Stimulated activated CD8-positive, alpha-beta memory T cell treated with anti-CD3 and anti-CD28 coated beads, Interleukin-15, amount 100 ng/mL, for 24 hours (primary cell): ENCODE measurements at places on chromosomes 5 and 9.

DNA sequence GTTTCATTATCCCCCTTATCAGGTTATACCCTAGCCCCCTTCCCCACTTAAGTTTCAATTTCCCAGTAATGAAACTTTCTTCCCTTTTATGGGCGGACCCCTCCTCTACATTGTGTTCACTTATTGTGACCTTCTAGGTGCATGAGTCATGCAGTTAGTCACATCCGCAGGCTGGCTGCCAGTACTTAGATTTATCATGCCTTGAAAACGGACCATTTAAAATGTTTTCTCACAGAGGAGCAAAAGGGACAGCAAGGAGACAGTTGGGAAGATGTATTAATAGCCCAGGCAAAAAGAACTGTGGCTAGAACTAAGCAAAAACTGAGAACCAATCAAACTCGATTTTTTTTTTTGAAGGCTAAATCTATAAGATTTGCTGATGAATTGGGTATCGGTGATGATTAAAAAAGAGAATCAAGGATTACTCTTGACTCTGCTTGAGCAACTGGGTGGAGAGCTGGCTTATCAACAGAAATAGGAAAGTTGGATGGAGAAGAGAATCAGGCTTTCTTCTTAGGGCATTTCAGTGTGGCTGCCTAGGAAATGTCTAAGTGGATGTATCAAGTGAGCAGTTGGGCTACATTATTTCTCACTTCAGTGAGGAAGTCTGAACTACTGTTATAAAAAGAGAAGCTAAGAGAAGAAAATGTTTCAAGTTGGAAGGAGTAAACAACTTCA is 615.0 kb downstream of the HINT1 start:
- no peak for DNase-seq

GRCh38 chr5:50768634-50769033 is 102.2 kb downstream of the PARP8 start:
- DNase-seq = no peak

DNA sequence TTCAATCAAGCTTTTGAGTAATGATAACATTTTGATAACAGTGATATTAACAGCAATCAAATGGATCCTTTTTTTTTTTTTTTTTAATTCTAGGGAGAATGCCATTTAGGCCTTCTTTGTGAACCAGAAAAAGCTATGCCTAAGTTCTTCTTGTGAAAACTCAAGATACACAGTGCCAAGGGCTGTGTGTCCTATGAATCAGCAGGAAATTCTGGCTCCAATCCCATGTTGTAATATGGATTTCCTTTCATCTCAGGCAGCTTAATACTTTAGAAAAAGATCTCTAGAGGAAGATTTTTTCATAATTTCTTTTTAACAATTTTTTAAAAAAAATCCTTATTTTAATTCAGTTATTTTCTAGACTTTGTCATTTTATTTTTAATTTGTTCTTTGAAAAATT is 96.1 kb downstream of the NUDT12 start:
- DNase-seq = no peak

GRCh38 chr5:176629853-176630680 is at the start of the genes EIF4E1B and SNCB:
Gene EIF4E1B (plus strand): TSS chr5:176630675. CDS start chr5:176642788, 12,113 bp downstream.
Gene SNCB (minus strand): TSS chr5:176630534. CDS start chr5:176629654, 880 bp downstream.
- no peak for DNase-seq

GRCh38 chr5:52577546-52577945 is 210.2 kb upstream of the ITGA1 start:
- DNase-seq = no peak

DNA sequence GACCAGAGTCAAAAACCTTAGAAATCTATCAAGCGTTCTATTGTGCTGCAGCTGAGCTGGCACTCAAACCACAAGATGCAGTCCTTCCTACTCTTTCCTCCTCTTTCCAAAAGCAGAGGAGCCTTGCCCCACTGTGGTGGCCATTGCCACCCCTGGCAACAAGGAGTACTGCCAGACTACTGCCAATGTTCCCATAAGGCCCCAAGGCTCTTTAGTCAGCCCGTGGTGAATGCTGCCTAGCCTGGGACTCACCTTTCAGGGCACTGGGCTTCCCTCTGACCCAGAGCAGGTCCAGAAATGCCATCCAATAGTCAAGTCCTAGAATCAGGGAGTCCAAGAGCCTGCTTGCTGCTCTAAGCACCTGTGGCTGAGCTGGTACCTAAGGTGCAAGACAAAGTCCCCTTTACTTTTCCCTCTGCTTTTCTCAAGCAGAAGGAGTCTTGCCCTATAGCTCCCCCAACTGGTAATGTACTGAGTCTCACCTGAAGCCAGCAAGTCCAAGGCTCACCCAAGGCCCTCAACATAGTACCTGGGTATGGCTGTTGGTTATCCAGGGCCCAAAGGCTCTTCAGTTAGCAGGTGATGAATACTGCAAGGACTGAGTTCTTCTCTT is 219.4 kb downstream of the ATPSCKMT start:
- DNase-seq = no peak

DNA sequence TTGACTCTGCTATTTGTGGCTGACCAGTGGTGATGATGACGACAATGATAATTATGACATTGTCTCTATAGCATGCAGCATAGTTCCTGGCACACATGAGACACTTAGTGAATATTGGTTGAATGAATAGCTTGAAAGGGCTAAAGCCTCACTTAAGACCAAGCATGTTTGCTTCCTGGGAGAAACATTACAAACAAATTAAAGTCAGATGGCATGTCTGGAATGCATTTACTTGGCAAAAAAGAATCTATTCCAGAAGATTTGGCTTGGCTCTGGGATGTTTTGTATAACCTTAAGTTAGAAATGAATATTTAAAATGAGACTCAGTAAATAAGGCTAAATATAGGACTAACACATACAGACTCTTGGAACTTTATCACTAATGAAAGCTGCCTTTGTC is 21.6 kb downstream of the GAS1 start:
- DNase-seq = no peak

DNA sequence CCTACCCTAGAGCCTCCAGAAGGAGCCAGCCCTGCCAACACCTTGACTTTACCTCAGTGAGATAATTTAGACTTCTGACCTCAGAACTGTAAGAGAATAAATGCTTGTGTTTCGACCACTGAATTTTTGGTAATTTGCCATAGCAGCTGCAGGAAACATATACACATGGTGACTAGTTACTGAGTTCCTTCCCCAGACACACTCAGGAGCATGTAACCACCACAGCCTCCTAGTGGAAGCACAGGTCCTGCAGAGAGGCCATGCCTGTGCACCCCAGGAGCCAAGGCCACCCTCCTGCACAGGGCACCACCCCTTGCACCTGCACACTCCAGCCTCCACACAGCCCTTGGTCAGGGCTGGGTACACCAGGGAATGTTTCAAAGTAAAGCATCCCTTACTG is 7.6 kb upstream of the CAMSAP1 start:
- no peak for DNase-seq

DNA sequence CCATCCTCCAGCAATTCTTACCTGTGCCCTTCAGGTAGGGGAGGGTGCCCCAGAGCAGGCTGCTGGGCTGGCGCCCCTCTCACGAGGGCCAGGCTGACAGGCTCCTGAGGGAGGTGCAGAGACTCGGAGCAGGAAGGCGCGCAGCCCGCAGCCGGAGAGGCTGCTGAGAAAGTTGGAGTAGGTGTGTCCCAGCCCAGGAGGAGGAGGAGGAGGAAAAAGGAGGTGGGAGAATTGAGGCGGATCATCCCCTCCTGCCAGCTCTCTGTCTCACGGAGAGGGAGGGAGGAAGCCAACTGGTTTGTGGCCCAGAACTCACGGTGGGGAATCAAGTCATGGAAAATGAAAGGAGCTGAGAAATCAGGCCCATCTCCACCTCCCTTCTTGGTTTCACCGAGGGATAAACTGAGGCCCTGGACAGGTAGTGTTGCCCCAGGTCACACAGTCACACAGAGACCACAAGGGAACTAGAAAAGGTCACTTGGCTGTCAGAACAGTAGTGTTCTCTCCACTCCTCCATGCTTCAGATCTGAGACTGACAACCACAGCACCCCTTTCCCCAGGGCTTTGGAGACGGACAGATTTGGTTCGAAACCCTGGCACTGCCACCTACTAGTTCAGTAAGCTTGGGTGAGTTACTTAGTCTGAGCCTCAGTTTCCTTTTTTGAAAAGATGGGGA is at the start of gene FAT2:
TSS of gene FAT2 (minus strand) at position 188 of the 676 bp plus-strand sequence. CDS start 22,400 bp downstream, outside the sequence.
- DNase-seq = no peak

DNA sequence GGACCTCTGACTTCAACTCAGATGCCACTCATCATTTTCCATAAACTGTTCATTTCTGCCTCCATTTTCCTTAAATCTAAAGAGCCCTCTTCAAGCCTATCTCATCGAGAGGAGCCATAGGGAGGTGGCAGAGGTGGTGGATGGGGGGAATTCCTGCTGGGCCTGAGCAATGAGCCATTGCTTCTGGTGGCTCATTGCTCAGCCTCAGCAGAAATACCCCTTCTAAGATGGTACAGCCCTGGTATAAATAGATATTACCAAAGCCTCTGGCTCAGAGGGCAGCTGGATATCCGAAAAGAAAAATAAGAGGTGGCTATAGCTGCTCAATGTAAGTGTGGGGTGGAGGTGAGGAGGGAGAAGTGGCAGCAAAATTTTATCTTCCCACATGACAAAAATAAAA is 313.5 kb downstream of the CAAP1 start:
- no peak for DNase-seq
